Calu3 (cell line): ENCODE measurements at places on chromosomes 4 and X. TPM values are rescaled to one million over a fixed set of nuclear protein-coding genes. Genes with fewer than 3 reads are reported as not detected.

GRCh38 chrX:45801554-45801953, 600.9 kb upstream of the DIPK2B start:
- no peak overlapping the region for H3K4me3 ChIP-seq
- no peak overlapping the region for H3K27ac ChIP-seq
- peaks cover 45% of the 10 kb centered on the region for H3K4me1 ChIP-seq
- no peaks in the 10 kb centered on the region for H3K27me3 ChIP-seq
- no peak for DNase-seq
- peaks cover 49% of the 10 kb centered on the region for H3K36me3 ChIP-seq

GRCh38 chrX:52359614-52360232, 9.1 kb upstream of the XAGE2 start:
- H3K36me3 ChIP-seq = no peaks in the 10 kb centered on the region
- no peak for DNase-seq
- H3K4me3 ChIP-seq = no peak overlapping the region
- no peak overlapping the region for H3K27ac ChIP-seq
- H3K27me3 ChIP-seq = no peaks in the 10 kb centered on the region

GRCh38 chr4:17117746-17118145, 219.3 kb upstream of the LDB2 start:
- DNase-seq = no peak
- no peaks in the 10 kb centered on the region for H3K27me3 ChIP-seq
- no peaks in the 10 kb centered on the region for H3K36me3 ChIP-seq
- no peak overlapping the region for H3K27ac ChIP-seq
- H3K4me1 ChIP-seq = no peaks in the 10 kb centered on the region

- no peaks in the 10 kb centered on the region for H3K27me3 ChIP-seq
- no peak for DNase-seq
- H3K36me3 ChIP-seq = peaks cover 5% of the 10 kb centered on the region
- no peaks in the 10 kb centered on the region for H3K4me1 ChIP-seq
- H3K4me3 ChIP-seq = no peak overlapping the region
- no peak overlapping the region for H3K27ac ChIP-seq
Measured at GRCh38 chr4:54173281-54173912, 55.7 kb upstream of the PDGFRA start.

DNA sequence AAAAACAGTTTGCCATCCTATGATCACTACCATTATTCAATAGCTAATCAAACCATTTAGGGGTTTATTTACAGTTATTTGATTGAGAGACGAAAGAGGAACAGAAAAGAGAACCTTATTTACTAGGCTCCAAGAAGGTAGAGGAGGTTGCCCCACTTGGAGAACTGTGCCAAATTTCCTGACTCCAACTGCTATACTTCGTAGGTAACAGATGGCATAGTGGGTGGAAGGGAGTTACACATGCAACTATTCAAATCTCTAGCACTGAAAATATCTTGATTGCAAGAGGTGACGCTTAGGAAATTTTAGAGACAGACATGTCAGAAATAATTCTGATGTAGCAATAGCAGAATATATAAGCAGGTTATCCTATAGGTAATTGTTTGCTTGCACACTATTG, 38.0 kb upstream of the TMPRSS11F start:
- no peaks in the 10 kb centered on the region for H3K4me1 ChIP-seq
- no peak overlapping the region for H3K27ac ChIP-seq

GRCh38 chr4:8072235-8072968, 86.2 kb downstream of the ABLIM2 start:
- H3K27ac ChIP-seq = no peak overlapping the region
- no peak for DNase-seq
- H3K4me3 ChIP-seq = no peak overlapping the region
- no peaks in the 10 kb centered on the region for H3K4me1 ChIP-seq
- peaks cover 25% of the 10 kb centered on the region for H3K27me3 ChIP-seq

- H3K27ac ChIP-seq = no peak overlapping the region
- H3K36me3 ChIP-seq = no peaks in the 10 kb centered on the region
- DNase-seq = no peak
- no peaks in the 10 kb centered on the region for H3K27me3 ChIP-seq
Measured at GRCh38 chr4:149370002-149370401, 445.6 kb downstream of the IQCM start.

The MCTS1 gene
- 64.7 and 67.7 TPM in 2 replicates for total RNA-seq

The GPR173 gene
- total RNA-seq = 0.68 and 0.78 TPM in 2 replicates

The PLAC8 gene
- 6.3 and 12.6 TPM in 2 replicates for total RNA-seq
